ENCODE measurements at places on chromosomes 1 and 21.

DNA sequence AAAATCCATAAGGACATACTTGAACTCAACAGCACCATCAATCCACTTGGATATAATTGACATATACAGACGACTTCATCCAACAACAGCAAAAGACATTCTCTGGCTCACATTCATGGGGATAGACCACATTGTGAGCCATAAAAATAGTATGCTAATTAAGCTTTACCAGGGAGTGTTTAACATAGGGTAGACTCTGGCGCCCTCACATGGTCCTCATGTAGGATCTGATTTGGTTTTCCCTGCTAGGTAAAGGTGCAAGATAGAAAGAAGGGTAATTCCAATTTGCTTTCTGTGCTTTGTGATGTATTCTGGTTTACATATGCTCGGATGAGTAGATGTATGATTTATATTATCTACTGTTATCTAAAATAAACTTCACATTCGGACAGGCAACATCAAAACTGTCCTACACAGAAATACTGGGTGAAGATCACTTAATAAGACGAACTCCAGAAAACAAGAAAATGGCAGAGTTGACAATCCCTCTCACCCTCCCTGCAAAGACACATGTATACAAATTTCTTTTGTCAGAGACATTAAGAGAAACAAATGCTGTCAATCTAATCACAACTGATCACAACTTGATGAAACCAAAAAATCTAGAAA is 27.7 kb downstream of the CR1L start:
- DNase-seq = no peak

DNA sequence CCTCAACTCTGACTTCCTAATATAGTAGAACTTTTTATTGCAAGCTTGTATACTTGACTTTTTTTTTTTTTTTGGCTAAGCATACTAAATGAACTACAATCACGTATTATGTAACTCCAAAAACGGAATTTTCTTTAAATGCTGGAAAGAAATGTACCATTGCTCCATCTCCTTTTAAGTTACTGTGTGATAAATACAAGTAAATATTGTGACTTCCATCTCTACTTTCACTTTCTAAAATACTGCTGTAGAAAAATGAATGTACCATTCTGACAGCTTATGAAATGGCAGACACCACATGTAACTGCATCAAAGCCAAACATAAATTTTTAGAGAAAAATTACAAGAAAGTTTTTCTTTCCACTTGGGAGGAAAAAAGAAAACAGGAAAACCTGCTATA is 54.7 kb downstream of the ASH1L start:
- DNase-seq = no peak

GRCh38 chr1:226274138-226274537 is 34.8 kb downstream of the LIN9 start:
- DNase-seq = no peak

GRCh38 chr1:183956559-183957188 is 80.9 kb downstream of the COLGALT2 start:
- DNase-seq = no peak

GRCh38 chr1:177309880-177310279 is 139.1 kb downstream of the BRINP2 start:
- no peak for DNase-seq

- DNase-seq = no peak
Observed at GRCh38 chr1:32345289-32345827, 9.3 kb upstream of the MARCKSL1 start.

GRCh38 chr1:178066296-178066907 is 27.5 kb upstream of the RASAL2 start:
- DNase-seq = no peak

DNA sequence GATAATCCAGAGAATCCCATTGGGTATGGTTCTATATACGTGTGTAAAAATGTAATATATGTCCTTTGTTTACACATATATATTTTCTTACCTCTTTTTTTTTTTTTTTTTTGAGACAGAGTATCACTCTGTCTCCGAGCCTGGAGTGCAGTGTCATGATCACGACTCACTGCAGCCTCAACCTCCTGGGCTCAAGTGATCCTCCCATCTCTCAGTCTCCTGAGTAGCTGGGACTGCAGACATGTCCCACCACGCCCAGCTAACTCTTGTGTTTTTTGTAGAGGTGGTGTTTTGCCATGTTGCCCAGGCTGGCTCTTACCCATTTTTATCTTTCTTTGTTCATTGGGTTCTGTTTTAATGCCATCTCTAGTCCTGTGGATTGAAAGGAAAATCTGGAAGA is 59.5 kb downstream of the ZBTB17 start:
- DNase-seq = no peak

DNA sequence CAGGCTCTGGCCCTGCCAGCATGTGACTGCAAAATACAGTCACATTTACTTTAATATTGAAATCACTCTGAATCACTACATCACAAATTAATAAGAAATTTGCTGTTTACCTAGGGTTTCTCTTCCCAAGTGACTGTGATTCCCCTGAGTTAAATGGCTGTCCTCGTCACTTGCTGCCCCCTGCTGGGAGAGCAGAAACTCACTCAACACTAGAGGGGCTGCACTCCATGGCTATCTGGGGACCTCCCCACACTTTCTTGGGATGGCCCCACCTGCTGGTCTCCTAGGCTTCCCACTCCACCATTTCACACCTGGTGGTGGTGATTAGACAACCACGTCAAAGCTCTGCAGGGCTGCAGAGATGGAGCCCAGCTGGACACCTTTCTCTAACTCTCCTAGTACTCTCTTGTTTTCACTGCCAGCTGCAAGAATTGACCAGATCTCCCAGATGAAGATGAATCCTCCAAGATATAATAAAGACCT is 63.4 kb downstream of the CD2 start:
- peak; percentile 72 for DNase-seq

DNA sequence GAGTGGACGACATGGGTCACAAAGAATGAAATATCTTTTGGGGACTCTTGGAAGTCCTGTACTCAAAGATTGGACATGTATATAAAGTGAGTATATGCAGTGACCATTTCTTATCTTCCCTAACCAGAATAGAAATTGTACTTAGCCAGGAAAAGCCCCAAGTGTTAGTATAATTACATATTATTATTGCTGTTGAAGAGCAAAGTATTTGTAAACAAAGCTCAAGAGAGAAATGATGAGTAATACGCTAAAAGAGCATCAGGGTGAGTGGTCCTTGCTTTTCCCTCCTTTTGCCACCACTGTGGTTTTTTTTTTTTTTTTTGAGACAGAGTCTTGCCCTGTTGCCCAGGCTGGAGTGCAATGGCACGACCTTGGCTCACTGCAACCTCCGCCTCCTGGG is 6.4 kb upstream of the CGN start:
- DNase-seq = no peak

Measured in vagina (tissue), 2 donors.